Stimulated activated CD8-positive, alpha-beta memory T cell treated with anti-CD3 and anti-CD28 coated beads, Interleukin-4, amount 100 ng/mL, for 1 hour (primary cell): ENCODE measurements at places on chromosomes 12 and 14.
A peak's percentile ranks its signal among the peaks of the same experiment; 100 is the strongest.

- DNase-seq: no peak
Observed at GRCh38 chr12:131941987-131942341, 7.8 kb upstream of the EP400 start.

- DNase-seq: no peak
Observed at GRCh38 chr14:43855556-43855955, 651.5 kb downstream of the FSCB start.

- DNase-seq: no peak
Observed at GRCh38 chr12:38411426-38411825, 94.9 kb downstream of the ALG10B start.

- DNase-seq: no peak
Observed at GRCh38 chr12:107328442-107329133, 235.2 kb upstream of the CRY1 start.

DNA sequence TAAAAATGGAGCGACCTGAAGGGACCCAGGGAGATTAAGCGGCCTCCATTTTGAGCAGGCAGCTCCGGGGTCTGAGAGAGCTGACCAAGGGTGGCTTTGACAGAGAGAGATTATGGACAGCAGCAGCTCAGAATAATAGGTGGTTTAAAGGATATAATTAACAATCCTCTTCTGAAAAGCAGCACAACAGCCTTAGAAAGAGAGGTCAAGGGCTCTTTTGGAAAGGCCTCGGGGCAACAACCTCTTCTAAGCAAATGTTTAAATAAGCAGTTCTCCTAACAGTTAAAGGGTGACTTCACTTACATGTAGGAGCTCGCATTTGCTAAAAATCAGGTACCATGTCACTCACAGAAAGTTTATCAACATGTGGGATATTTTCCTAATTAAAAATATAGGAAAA, 87.2 kb upstream of the FRMD6 start:
- DNase-seq: no peak

GRCh38 chr12:124745891-124746570, 117.6 kb downstream of the SCARB1 start:
- no peak for DNase-seq

DNA sequence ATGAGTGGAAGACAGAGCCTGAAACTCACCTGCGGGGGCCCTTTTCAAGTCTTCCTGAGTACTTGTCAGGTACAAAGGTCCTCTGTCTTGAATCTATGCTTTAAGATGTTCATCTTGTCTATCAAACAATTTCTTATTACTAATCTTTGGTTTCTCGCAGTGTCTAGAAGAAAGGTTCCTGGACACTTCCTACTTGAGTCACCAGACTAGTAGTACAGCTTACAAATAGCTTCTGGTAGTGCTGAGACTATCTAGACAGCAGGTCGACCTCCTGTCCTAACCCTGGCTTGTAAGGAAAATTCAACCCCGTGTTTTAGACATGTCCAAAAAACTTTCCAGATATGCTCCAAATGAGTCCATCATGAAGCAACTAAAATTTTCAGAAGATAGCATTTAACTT, 11.2 kb upstream of the ARID2 start:
- no peak for DNase-seq

GRCh38 chr12:212415-212714, 1.6 kb downstream of the SLC6A12 start:
- DNase-seq: no peak

DNA sequence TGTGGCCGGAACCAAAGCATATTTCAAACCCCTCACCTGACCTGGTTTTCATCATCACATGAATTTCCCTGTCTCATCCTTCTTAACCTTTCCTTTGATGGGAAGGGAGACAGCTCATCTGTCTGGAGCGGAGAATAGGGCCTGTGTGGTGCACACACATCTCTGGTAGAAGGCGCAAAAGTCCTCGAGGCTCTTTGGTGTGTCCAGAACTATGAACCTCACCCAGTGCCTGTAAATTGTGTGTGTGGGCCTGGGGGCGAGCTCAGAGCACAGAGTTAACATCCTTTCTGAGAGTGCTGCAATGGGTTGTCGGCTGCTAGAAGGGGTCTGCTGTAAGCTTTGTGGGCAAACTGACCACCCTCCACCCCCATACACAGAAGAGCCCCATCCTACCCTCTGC, 749 bp downstream of the GALNT6 start:
- DNase-seq: no peak

- no peak for DNase-seq
Observed at GRCh38 chr12:56260380-56260779, 2.2 kb upstream of the ANKRD52 start.

DNA sequence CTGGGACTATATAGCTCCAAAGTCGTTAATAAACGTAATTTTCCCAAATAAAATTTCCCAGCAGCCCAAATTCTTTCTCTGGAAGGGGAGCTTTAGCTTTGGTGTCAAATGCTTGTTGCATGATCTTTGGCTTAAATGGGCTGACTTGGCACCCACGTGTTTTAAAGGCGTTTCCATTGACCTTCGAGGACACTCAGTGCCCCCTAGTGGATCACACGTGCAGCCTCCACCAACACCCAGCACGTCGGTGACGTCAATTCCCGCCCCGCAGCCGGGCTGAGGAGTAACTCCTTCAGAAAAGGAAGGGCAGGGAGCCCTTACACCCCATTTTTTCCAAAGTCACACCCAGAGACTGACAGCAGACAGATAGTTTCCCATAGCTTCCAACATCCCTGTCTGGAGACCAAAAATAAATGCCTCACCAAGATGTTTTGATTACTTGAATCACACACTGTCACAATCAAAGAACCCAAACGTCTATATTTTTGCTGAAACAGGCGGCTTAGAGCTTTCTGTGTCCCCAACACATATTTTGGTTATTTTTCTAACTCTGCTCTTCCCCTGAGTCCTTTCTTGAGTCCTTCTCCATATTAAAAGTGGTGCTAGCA, 707.9 kb downstream of the AACS start:
- DNase-seq: no peak

DNA sequence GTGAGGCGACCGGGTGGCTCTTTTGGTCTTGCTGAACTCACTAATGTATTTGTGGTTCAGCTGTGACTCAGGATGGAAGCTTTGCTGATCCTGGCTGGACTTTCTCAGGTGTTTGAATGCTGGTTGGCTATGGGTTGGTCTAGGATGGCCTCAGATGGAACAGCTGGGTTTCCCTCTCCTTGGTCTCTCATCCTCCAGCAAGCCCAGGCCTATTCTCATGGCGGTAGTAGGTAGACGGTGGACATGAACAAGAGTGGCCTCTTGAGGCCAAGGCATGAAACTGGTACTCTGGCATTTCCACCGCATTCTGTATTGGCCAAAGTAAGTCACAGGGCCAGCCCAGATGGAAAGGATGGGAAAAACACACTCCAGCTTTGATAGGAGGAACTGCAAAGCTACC, 11.8 kb upstream of the POLR3B start:
- DNase-seq: no peak

DNA sequence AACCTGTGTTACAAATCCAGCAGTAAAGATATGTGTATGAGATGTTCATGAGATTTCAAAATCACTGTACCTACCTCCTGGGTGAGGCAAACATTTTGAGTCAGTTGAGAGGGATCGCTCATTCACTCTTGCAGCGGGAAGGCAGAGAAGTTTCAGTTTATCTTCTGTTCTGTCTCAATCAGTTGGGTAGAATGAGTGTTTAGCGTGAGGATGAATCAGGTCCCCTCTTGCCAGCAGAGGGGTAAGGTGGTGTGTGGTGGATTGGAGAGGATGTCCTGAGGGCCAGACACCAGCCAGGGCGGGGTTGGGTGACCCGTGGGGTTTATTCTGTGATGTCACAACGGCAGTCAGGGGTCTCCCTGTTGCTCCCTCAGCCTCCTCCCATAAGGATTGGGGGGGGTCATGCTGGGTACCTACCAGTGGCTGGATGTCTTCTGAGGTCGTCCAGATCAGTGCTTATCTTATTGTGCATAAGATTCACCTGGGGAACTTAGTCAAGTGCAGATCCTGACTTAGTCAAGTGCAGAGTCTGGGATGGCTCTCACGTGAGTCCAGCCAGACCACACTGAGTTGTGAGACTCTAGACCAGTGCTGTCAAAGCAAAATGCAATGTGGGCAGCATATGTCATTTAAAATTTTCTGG, at the start of gene GSG1:
Gene GSG1 (minus strand): TSS at position 277 of the 643 bp plus-strand sequence. CDS start 155 bp downstream, at position 122.
- DNase-seq: no peak

GRCh38 chr12:73906757-73907156, 630.9 kb upstream of the ATXN7L3B start:
- no peak for DNase-seq

DNA sequence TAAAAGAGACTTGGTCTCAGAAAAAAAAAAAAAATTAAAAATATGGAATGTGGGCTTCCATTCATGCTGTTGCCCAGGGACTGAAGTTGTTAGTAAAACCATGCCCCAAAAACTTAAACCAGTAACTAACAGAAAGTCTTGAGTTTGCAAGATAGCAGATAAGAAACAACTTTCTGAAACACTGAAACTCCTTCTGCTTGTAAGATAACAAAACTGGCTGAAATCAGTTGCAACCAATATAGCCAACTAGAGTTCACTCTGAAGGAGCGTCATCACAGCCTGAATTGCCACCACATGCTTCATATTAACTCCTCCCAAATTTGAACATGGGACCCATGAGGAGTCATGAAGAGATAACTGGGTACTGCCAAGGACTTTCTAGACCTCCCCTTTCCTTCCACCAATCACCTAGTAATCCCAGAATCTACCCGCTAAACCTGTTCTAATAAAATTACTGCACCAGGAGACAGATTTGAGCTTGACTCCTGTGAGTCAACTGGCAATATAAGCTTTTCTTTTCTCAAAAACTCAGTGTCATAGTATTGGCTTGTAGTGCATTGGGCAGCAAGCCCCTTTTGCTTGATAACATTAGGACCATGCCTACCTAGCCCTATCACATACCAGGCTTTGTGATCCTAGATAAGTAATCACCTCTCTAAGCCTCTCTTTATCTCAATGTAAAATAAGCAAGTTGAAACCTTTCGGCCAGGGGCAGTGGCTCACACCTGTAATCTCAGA, 53.6 kb downstream of the R3HDM2 start:
- DNase-seq: no peak

DNA sequence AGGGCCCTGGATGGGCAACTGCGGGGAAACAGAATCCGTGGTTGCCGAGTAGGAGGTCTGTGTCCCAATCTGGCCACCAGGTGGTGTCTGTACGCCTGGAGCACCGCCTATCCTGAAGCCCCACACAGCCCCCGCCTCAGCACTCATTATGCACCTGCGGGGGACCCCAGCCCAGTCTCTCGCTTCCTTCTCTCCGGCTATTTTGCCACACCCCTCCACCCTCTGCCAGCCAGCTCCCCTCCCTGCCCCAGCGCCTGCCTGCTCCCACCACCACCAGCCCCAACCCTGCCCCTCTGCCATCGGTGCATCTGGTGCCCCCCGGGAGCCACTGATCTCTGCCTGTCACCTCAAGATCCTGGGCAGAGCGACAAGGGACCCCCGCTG, 2.2 kb upstream of the NXPH4 start:
- peak; percentile 47 for DNase-seq

DNA sequence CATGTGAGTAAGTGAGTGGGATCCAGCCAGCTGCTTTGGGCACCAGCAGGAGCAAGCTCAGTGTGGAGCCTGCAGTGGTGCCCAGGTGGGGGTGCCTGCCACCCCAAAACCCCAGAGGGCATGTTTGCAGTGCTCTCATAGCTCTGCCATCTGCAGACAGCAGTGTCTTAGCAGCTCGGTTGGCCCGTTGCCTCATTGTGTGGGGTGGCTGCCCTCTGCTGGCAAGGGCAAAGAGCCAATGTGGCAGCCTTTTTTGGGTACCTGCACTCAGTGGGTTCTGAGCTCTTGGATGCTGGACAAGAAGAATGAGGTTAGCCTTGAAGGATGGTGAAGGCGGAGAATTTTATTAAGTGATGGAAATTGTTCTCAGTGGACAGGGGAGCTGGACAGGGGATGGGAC, 52.3 kb downstream of the NEUROD4 start:
- DNase-seq: peak; percentile 22

DNA sequence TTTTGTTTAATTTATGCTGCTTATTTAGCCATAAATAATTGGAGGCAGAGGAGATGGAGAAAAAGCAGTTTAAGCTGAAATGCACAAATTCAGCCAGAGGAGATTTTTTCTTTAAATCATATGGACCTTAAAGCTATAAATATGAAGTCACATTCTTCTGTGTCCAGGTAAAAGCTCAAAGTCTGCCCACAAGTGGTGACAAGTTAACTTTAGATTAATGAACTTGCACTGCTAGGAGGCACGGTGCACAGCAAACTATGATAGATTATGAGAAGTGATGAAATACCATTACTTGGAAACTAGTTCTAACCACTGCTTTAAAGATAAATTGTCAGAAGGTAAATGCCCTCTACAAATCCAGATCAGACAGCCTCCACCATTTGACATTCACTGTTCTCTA, 69.0 kb downstream of the IFT81 start:
- no peak for DNase-seq
